Glutamatergic neuron (in vitro differentiated cells): ENCODE measurements at places on chromosomes 13 and 19.
A peak's percentile ranks its signal among the peaks of the same experiment; 100 is the strongest.

DNA sequence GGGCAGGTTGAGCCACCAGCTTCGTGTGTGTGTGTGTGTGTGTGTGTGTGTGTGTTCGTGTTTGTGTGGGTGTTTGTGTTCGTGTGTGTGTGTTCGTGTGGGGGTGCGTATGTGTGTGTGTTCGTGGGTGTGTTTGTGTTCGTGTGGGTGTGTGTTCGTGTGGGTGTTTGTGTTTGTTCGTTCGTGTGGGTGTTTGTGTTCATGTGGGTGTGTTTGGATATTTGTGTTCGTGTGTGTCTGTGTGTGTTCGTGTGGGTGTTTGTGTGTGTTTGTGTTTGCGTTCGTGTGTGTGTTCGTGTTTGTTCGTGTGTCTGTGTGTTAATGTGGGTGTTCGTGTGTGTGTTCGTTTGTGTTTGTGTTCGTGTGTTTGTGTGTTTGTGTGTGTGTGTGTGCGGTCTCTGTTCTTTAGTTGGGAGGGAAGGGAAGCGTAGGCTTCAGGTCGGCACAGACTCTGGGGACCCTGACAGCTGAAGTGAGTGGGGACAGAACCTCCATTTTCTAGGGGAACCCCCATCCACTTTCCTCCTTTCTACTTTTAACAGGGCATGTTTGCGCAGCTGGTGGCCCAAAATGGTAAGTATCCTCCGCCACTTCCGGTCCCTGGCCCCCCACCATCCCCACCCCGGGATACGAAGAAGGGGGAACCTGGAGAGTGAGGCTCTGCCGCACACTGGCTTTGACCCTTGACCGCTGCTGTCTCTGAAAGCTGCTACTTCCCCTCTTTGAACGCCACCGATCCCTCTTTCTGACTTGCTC is 1.6 kb downstream of the TNFSF9 start:
- no peak for DNase-seq

GRCh38 chr13:93260591-93260990 is 34.0 kb downstream of the GPC6 start:
- no peak for DNase-seq

- no peak for DNase-seq
Observed at GRCh38 chr13:35554972-35555623, 78.6 kb upstream of the MAB21L1 start.

GRCh38 chr13:91399189-91400062 is 1.0 kb downstream of the GPC5 start:
- DNase-seq: peak; percentile 28

- no peak for DNase-seq
Observed at GRCh38 chr13:48858122-48858902, 117.4 kb upstream of the FNDC3A start.

- no peak for DNase-seq
Observed at GRCh38 chr19:41530761-41531301, 45.1 kb upstream of the CEACAM21 start.

- no peak for DNase-seq
Observed at GRCh38 chr19:30402436-30403202, 30.4 kb downstream of the ZNF536 start.

DNA sequence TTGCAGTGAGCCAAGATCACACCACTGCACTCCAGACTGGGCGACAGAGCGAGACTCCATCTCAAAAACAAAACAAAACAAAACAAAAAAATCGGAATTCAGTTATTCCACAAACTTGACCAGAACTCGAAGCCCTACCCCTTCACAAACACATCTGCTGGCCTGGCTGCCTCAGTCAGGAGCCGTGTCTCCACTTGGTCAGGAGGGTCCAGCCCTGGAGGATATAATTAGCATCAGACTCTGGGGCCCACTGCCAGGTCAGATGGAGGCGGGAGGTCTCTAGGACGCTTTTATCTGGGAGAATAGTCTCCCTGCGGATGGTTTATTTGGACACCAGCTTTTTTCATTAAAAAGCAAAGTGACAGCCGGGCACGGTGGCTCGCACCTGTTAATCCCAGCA is 8.0 kb downstream of the ELL start:
- DNase-seq: no peak

- no peak for DNase-seq
Observed at GRCh38 chr13:32851083-32852069, 164.8 kb upstream of the KL start.

GRCh38 chr19:2083174-2083854 is 12.8 kb downstream of the MOB3A start:
- no peak for DNase-seq

- DNase-seq: no peak
Observed at GRCh38 chr19:30774252-30774766, 402.1 kb downstream of the ZNF536 start.

DNA sequence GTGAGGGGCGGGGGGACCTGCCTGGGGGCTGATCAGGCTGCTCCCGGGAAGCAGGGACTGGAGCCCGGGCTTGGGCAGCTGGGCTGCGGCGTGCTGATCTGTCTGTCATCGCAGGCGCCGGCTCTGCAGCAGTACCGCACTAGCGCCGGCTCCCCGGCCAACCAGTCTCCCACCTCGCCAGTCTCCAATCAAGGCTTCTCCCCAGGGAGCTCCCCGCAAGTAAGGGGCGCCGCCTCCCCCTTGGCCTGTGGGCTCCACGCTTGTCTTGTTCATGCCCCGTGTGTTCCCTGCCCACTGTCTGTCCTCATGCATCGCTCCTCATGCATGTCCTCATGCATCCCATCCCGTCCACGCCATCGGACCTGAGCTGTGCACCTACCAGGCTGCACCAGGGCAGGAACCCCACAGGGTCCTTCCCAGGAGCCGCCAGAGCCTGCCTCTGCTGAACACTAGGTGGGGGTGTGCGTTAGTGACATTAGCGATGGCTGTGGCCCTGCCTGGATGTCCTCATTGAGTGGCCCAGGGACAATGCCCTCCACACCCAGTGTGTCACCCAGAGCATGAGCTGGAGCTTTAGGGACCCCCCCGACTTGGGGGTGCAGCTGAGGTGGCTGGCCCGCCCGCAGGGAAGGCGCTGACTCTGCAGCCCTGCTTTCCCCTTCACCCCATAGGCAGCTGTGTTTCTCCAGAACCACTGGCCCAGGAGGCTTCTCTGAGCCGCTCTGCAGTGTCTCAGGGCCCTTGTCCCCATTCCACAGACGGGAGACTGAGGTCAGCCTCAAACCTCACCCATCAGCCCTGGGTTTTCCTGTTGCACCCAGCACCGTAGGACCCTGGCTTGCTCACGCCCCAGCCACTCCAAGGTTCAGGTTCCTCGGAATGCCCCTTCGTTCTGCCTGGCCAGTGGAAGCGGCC is 19.5 kb downstream of the COMP start:
- peak; percentile 38 for DNase-seq

DNA sequence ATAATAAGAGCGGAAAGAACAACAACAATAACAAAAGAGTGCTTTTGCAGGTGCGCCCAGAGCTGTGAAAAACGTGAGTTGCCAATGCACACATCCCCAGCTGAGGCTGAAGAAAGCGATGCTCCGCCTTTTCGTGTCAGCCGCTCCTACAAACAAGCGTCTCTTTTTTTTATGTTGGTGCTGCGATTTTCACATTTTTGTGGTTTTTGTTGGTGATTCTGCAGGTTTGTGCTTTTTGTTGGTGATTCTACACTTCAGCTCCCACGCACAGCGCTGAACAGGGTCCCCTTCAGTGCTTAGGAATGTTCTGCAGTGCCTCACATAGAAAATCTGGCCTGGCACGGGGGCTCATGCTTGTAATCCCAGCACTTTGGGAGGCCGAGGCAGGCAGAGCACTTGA is 7.3 kb upstream of the SBK3 start:
- DNase-seq: no peak

GRCh38 chr19:39916236-39916635 is 18.2 kb downstream of the FCGBP start:
- DNase-seq: no peak

DNA sequence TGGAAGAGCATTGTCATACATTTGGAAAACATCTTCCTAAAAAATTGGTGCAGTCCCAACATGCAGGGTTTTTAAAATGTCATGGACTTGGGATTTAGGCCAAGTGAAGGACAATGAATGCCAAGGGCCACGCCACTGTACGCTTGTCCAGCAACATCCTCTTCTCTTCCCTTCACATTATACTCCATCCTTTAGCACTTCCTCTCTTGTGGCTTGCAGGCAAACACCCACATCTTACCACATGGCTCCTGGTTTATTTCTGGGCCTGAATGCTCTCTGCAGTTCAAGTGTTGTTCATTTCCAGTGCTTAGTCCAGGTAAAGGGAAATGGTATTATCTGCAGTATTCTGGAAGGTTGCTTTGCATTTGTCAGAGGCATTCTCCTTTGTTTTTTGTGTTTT is 45.0 kb downstream of the CBY2 start:
- DNase-seq: no peak

DNA sequence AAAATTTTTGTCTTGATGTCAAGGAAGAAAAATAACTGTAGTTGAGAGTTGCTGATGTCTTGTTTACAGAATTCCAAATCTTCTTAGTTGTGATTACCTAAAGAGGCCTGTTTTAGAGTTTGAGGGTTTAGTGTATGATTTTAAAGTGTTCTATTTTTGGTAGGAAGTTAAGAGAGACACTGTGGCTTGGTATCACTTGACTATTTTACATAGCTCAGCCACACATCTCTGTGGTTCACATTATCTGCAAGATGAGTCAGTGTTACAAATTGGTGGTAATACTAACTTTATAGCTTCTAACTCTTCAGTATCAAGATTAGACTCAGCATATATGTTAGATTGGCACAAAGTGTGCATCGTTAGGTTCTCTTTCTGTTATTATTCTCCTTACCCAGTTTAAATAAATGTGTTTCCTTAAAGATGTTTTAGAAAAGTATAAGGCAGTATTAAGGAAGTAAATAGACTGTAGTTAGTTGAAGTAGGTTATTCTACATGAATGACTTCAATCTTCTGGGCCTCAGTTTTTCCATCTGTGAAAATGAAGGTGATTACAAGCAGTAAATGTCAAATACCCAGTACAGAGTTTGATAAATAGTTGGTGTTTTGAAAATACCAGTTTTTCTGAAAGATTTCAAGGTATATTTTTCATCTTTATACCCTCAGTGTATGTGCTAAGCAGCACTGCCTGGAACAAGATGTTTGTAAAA is 33.4 kb downstream of the COG6 start:
- no peak for DNase-seq

DNA sequence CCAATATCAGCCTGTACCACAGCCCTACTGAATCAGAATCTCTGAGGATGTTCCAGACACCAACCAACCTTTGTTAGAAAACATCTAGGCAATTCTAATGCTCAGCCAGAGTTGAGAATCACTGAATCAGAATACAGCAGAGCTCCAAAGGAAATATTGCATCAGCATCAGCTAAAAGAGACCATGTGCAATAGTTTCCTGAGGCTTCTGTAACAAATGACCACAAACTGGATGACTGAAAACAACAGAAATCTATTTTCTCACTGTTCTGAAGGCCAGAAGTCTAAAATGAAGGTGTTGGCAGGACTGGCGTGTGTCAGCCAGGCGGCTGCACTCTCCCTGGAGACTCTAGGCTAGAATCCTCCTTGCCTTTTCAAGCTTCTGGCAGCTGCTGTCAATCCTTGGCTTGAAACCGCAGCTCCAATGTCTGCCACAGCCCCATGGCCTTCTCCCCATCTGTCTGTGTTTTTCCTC is 1.2 kb upstream of the DCT start:
- peak; percentile 42 for DNase-seq
